Fibroblast of skin of back (primary cell): ENCODE measurements at places on chromosomes 1 and 21.

- DNase-seq = no peak
These were observed 898.4 kb downstream of the KCNT2 start for GRCh38 chr1:195709821-195710220.

- DNase-seq = no peak
These were observed 241.6 kb downstream of the SIPA1L2 start for GRCh38 chr1:232388363-232388762.

- DNase-seq = peak; percentile 96
These were observed 41.6 kb upstream of the AGL start for GRCh38 chr1:99808391-99809115.

- DNase-seq = no peak
These were observed 567.3 kb upstream of the CXADR start for GRCh38 chr21:16945580-16945979.

- DNase-seq = peak; percentile 57
These were observed 29.8 kb downstream of the GPR137B start for GRCh38 chr1:236172041-236172579.

GRCh38 chr1:25568834-25569596 lies 25.6 kb downstream of the LDLRAP1 start:
- peak; percentile 94 for DNase-seq

- DNase-seq = no peak
These were observed 442.0 kb upstream of the RUNX1 start for GRCh38 chr21:35491114-35491513.

GRCh38 chr1:202275061-202275770 lies 66.5 kb downstream of the UBE2T start:
- DNase-seq = no peak
